A549 treated with DMSO at 1 μM for 4 hours (cell line): ENCODE measurements at places on chromosomes 7 and 10. TPM values are rescaled to one million over a fixed set of nuclear protein-coding genes. Genes with fewer than 3 reads are reported as not detected.

CLEC2L gene
- 0.08 to 0.09 TPM in 2 of 5 replicates, not detected in the others for total RNA-seq

ARHGAP22 gene
- 3.5 to 4.9 TPM (median 4.1 TPM) in 5 replicates for total RNA-seq

RARRES2 gene
- not detected in 5 replicates for total RNA-seq

HOXA3 gene
- 7.1 to 12.9 TPM (median 7.6 TPM) in 5 replicates for total RNA-seq

TLX1 gene
- total RNA-seq, result 0.05 TPM in 1 of 5 replicates, not detected in the others

LDB3 gene
- 0.02 to 0.08 TPM (median 0.06 TPM) in 5 replicates for total RNA-seq

TMEM229A gene
- not detected in 5 replicates for total RNA-seq

PNLIPRP1 gene
- total RNA-seq, result not detected in 5 replicates

CELF2 gene
- 0.03 to 0.10 TPM (median 0.04 TPM) in 3 of 5 replicates, not detected in the others for total RNA-seq

TEX36 gene
- total RNA-seq, result not detected in 5 replicates

INMT gene
- not detected in 5 replicates for total RNA-seq

GAD2 gene
- total RNA-seq, result not detected in 5 replicates

PNLIPRP3 gene
- total RNA-seq, result 0.03 TPM in 1 of 5 replicates, not detected in the others

RABGEF1 gene
- 25.6 to 33.4 TPM (median 26.7 TPM) in 5 replicates for total RNA-seq

NKX1-2 gene
- total RNA-seq, result 0.03 to 0.04 TPM in 2 of 5 replicates, not detected in the others

AKR1C4 gene
- 0.15 to 0.39 TPM (median 0.24 TPM) in 5 replicates for total RNA-seq

COL17A1 gene
- 1.8 to 3.2 TPM (median 2.5 TPM) in 5 replicates for total RNA-seq

GFRA1 gene
- 9.8 to 12.3 TPM (median 11.2 TPM) in 5 replicates for total RNA-seq

MYH16 gene
- 0.64 to 1.3 TPM (median 0.88 TPM) in 5 replicates for total RNA-seq

TMEM196 gene
- total RNA-seq, result not detected in 5 replicates

CTAGE8 gene
- total RNA-seq, result not detected in 5 replicates

GPR141 gene
- total RNA-seq, result not detected in 5 replicates

HKDC1 gene
- total RNA-seq, result 17.2 to 25.4 TPM (median 19.1 TPM) in 5 replicates

WNT8B gene
- total RNA-seq, result 0.07 TPM in 1 of 5 replicates, not detected in the others

PPP1R9A gene
- 3.0 to 5.8 TPM (median 5.6 TPM) in 5 replicates for total RNA-seq

MKX gene
- total RNA-seq, result not detected in 5 replicates

FAM20C gene
- total RNA-seq, result 28.9 to 38.5 TPM (median 33.6 TPM) in 5 replicates

POLR1F gene
- total RNA-seq, result 14.8 to 18.1 TPM (median 17.7 TPM) in 5 replicates
